Astrocyte of the cerebellum (primary cell): ENCODE measurements at places on chromosomes 11 and 22.

DNA sequence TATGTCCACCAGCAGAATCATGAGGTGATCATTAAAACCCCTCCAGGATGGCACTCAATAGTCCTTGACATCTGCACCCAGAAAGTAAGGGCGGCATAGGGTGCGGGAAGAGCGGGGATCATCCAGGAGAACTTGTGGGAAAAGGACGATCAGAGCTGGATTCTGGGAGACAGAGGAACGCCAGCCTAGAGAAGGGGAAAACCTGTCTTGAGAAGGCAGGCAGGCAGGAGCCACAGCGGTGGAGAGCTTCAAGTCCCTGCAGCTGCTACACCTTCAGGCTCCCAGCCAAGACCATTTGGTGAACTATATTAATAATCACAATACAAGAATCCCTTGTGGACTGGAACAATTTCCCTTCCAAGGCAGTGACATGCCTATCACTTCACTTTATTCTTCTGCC, 134.3 kb downstream of the BUD13 start:
- no peak for DNase-seq

DNA sequence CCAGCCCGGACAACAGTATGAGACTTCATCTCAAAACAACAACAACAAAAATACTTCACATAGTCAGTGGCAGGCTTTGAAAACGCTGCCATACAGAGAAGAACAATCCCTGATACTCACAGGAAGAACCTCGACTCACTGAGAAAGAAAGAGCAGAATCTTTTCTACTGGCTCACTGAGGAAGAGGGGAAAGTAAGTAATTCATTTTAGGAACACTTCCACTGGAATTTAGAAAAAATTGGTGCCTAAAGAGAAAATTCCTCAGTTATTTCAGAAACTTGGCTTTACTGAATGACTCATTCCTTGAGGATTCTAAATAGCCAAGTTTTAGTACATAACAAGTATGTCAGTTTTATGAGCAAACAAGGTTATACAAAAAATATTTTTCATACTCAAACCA, 12.3 kb downstream of the NARS2 start:
- peak; percentile 48 for DNase-seq

- DNase-seq: no peak
These were observed 26.0 kb upstream of the POLD3 start for GRCh38 chr11:74566146-74566960.

GRCh38 chr11:123125169-123125568, 63.2 kb upstream of the HSPA8 start:
- no peak for DNase-seq

- DNase-seq: no peak
These were observed 299.7 kb upstream of the ANO3 start for GRCh38 chr11:26032241-26032640.

DNA sequence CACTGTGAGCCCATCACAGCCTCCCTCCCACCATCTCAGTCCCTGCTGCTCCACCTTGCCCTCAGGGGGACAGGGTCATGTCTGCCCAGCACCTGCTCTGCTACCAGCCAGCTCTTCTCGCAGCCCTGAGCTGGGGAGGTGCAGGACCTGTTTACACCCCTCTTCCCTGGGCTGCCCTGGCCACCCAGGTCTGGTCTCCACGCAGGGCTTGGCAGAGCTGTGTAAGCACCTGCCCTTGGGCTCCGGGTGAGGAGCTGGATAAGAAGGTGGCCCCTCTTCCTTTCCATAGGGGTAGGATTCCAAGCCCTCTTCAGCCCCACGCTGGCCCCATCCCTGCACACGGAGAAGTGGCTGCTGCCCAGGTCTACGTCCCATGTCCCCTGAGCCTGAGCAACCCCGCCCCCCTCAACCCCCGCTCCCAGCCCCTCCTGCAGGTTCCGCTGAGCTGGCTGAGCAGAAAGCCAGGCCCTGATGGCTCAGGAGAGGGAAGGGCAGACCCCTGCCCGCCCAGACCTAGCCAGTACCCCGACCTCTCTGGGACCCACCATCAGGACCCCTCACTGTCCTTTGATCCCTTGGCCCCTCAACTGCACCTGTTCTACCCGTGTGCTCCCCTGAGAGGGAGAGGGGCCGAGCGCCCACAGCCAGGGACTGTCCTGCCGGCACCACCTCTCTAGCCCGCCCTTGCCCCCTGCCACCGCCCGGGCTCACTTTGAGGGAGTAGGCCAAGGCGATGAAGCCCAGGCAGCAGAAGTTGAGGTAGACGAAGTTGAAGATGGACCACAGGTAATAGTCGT, 3.2 kb downstream of the IFITM10 start:
- DNase-seq: no peak

DNA sequence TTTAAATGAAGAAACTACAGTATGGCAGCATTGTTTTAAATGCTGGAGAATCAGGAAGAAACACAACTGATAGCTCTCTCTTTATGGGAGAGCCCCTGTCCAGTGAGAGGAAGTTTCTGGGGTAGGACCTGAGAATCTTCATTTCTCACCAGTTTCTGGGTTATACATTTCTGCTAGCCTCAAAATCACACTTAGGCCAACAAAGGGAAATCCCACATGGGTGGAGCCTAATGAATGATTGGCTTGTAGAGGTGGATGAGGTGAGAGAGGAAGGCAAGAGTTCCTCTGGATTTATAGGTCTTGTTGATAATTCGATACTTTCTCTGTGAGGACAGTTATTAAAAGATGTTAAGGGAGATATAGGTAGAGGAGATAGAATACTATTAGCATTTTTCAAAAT, 1397.3 kb upstream of the TENM4 start:
- DNase-seq: no peak

DNA sequence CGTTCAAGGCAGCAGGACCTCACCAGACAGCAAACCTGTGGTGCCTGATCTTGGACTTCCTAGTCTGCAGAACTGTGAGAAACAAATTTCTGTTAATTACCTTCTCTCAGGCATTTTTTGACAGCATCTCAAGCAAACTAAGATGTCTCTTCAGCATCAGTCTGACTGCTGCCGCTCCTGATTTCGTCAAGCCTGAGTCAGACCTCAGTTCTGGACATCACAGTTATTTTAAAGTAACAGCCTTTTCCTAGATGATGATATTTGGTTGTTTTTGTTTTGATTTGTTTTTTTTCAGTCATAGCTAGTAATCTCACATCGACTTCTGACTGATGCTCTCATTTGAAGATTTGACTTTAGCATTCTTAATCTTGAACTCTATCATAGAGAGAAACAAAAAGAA, 71.9 kb downstream of the BLID start:
- DNase-seq: no peak

GRCh38 chr22:31346733-31347250, 646 bp upstream of the PATZ1 start:
- DNase-seq: no peak

DNA sequence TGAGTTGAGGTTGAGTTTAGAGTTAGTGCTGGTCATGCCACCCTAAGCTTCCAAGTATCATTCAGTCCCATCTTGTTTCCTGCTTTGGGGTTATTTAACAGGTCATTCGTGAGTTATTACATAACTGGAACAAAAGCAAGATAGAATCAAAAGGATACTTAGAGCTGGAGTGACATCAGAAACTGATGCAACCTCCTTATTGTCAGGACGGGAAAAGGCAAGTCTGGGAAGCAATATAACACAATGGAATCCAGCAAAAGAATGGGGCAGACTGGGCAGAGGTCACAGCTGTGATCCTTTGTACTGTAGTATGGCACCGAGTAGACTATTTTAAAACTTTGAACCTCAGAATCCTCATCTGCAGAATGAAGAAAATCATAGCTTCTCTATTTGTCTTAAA, 4.4 kb upstream of the PRSS23 start:
- DNase-seq: no peak

DNA sequence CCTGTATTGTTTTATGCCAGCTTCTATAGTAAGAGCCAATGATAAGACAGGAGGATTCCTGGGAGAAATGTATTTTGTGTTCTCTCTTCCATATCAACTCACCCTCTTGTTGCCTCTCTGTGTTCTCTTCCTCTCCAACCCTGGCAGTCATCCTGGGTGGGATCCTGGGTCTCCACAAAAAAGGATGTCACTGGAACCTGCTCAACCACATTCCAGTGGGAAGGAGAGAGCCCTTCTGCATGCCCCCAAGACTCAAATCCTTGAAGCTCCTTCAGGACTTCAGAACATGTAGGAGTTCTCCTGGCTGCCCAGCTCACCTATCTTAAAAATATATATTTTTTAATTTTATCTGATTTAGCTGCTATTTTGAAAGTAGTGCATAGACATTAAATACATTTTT, 26.1 kb downstream of the APOL6 start:
- no peak for DNase-seq
